Pancreas (tissue), 10 donors: ENCODE measurements at places on chromosomes 13 and 19. TPM values are rescaled to one million over a fixed set of nuclear protein-coding genes. Genes with fewer than 3 reads are reported as not detected.

Gene KASH5
- 1.2 TPM for polyA plus RNA-seq

Gene SLC6A16
- 4.5 TPM for polyA plus RNA-seq

Gene GJB2
- 0.68 TPM for polyA plus RNA-seq

DNA sequence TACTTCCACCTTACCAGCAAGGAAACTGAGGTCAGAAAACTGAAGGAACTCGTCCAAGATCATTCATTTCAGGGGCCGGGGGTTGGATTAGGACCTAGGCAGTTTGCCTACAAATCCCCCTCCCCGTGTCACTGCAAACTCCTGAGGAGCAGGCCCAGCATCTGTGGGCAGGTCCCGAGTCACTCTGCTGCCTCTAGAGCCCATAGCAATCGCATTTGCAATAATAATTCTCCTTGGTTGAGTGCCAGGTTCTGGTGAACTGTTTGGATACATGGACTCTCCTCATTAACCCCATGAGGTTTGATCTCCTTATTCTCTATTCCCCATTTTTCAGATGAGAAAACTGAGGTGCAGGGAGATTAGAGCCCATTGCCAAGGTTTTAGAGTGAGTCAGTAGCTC, 903 bp downstream of the PIN1 start:
- H3K4me1 ChIP-seq = no peaks in the 10 kb centered on the region
- no peak for DNase-seq
- H3K36me3 ChIP-seq = peaks cover 3% of the 10 kb centered on the region
- H3K4me3 ChIP-seq = peak overlapping the region; percentile 93
- H3K27me3 ChIP-seq = no peaks in the 10 kb centered on the region

GRCh38 chr19:48493718-48494401, 17.8 kb downstream of the LMTK3 start:
- no peak for DNase-seq
- no peaks in the 10 kb centered on the region for H3K27me3 ChIP-seq
- H3K36me3 ChIP-seq = no peaks in the 10 kb centered on the region
- H3K27ac ChIP-seq = no peak overlapping the region
- H3K4me3 ChIP-seq = peak overlapping the region; percentile 14

GRCh38 chr19:5825178-5825577, 14.3 kb downstream of the FUT6 start:
- DNase-seq = no peak
- H3K27me3 ChIP-seq = no peaks in the 10 kb centered on the region
- no peak overlapping the region for H3K27ac ChIP-seq
- no peak overlapping the region for H3K4me3 ChIP-seq

DNA sequence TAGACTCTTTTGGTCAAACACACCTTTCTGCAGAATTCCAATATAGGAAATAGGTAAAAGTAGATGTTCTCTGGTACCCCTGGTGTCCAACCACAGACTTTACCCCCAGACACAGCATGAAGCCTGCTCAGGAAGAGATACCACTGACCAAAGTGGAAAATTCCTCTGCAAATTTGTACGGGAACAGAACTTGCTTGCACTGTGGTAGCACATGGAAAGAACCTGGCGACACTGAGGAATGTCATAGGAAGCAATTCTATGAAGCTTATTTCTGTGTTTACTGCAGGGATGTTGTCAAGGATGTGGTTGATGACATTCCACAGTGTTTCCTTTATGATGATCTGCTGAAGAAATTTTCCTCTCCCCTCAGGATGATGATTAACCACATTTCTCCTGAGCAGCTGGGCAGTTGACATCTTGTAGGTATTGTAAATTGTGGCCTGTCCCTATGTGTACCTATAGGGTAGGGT, 48.9 kb upstream of the TNFSF11 start:
- H3K36me3 ChIP-seq = no peaks in the 10 kb centered on the region
- peak overlapping the region; percentile 65 for H3K27ac ChIP-seq
- H3K4me1 ChIP-seq = no peaks in the 10 kb centered on the region
- no peak overlapping the region for H3K4me3 ChIP-seq
- no peaks in the 10 kb centered on the region for H3K27me3 ChIP-seq

DNA sequence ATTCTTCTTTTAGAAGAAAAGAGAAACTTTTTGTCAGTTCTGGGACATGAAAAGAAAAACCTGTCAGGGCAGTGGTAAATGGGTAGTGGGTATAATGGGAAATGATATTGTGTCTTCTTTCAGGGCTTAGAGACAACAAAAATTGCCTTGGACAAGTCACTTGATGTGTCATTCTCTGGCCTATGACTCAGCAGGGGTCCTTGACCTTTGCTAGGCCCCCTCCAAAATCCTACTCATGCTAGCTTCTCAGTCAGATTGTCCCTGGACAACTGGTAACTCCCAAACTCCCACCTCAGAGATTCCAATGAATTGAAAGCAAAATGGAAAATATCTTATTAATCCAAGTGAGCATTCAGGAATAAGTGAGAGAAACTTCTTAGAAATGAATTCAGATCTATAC, 258.8 kb upstream of the SPRY2 start:
- H3K36me3 ChIP-seq = no peaks in the 10 kb centered on the region
- no peaks in the 10 kb centered on the region for H3K27me3 ChIP-seq
- no peak for DNase-seq
- no peaks in the 10 kb centered on the region for H3K4me1 ChIP-seq
